ENCODE measurements at places on chromosomes 16 and 17. TPM values are rescaled to one million over a fixed set of nuclear protein-coding genes. Genes with fewer than 3 reads are reported as not detected.

- DNase-seq: no peak
These were observed 4.2 kb downstream of the BCAR1 start for GRCh38 chr16:75247249-75247648.

The CEMP1 gene
- not detected for total RNA-seq

GRCh38 chr17:43661699-43662412 lies at the start of gene MEOX1:
Gene MEOX1, minus strand, starts transcription at chr17:43661922. Its CDS starts 388 bp downstream, at chr17:43661534.
- DNase-seq: peak; percentile 80

DNA sequence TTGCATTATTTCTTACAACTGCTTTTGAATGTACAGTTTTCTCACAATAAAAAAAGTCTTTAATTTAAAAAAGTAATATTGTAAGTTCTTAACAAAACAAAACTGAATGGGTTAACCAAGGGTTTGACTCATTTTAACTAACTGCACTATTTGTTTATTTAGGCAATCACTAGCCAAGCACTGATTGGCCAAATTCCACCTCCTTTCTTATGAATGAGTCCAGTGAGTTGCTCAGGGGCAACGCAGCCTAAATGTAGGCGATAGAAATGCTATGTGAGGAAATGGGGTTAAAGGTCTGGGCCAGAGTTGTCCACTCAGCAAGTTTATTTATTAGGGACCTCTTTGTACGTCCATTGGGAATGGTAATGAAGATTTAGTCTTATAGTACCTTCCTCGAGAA lies 89.6 kb upstream of the MAF start:
- DNase-seq: no peak

DNA sequence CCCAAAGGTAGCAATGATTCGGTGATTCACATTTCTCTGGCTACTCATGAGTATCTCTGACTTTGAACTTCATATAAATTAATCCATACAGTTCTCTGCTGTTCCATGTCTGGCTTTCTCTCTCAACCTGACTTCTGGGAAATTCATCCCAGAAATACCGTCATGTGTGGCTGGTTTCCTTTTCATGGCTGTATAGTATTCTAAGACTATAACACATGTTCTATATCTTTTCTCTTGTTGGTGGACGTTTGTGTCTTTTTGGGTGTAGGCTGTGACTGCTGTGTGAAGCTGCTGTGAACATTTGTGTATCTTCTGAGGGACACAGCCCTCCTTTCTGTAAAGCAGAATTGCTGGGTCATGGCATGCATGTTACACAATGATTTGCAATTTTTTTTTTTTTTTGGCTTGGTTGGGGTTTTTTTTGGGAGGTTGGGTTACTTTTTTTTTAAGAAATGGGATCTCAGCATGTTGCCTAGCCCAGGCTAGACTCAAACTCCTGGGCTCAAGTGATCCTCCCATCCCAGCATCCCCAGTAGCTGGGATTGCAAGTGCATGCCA lies 6.3 kb downstream of the TTYH2 start:
- no peak for DNase-seq

DNA sequence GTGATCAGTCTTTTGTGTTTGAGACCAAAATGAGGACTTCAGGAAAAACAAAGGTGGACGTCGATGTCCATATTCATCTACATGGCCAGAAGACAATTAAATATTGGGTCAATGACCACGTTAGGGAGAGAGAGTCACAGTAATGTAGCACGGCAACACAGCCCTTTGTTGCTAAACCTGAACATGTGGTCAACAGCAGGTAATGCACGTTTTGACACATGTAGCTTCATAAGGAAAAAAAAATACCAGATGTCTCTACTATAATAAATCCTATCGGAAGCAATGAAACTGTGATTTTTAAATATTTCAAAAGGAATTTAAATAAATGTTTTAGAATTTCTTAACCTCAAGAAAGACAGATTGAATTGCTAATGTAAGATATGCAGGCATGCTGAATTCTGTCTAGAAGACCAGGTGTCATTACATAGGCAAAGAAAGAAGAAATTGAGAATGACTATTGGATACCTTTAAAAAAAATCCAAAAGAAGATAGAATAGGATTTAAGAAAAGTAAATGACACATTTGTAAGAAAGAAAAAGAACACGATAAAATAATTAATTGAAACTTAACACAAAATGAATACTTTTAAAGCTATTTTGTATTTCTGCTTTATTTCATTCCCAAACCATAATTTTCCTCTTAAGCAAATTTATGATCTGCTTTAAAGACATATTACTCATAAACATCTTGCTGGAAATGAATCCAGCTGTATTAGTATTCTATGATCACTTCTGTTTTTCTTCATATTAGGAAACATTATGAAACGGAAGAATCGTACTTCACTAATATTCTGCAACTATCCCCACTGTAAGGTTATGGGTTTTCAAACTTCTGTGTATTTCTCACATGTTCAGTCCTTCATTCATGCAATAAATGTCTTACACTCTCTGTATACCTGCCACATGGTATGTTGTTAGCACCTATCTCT lies 30.1 kb downstream of the ABCA8 start:
- DNase-seq: no peak

- DNase-seq: no peak
These were observed 37.1 kb downstream of the AMFR start for GRCh38 chr16:56388209-56388608.

GRCh38 chr17:29709866-29710519 lies 87.3 kb upstream of the CORO6 start:
- DNase-seq: no peak

DNA sequence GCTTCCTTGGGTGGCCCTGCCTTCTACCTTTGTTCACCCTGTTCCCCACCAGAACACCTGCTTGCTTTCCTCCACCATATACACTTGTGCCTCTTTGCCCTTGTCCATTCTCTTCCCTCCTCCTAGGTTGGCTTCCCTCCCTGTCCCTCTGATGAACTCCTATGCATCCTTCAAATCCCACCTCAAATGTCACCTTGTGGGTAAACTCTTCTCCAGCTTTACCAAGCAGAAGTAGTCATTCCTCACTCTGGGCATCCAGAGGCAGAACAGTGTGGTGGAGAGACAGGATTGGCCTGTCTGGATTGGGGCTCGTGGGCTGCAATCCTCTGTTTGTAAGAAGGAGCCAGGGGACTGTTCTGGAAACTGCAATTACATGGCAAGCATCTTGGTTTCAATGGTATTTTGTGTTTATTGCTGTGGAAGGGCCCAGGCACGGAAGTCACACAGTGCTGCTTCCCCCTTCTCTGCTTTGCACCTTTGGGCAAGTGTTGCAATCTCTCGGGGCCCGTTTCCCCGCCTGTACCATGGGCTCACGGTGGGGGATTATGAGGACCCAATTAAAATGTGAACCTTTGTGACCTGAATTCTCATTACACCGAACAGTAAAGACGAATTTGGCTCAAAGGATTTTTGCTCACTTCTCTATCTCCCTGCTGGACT lies 21.9 kb upstream of the NXPH3 start:
- no peak for DNase-seq

The ZC3H7A gene
- 35.3 TPM for total RNA-seq

DNA sequence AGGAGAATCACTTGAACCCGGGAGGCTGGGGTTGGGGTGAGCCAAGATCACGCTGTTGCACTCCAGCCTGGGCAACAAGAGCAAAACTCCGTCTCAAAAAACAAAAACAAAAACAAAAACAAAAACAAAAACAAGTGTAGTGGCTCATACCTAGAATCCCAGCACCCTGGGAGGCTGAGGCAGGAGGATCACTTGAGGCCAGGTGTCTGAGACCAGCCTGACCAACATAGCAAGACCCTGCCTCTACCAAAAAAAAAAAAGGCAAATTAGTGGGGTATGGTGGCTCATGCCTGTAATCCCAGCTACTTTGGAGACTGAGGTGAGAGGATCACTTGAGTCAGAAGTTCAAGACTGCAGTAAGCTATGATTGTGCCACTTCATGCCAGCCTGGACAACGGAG lies 26.4 kb upstream of the HAPSTR1 start:
- no peak for DNase-seq

The ALOX12B gene
- 0.51 TPM for total RNA-seq

- DNase-seq: no peak
These were observed 25.1 kb upstream of the TMC7 start for GRCh38 chr16:18958621-18959029.

GRCh38 chr16:5333991-5334390 lies 236.4 kb upstream of the EEF2KMT start:
- no peak for DNase-seq

- DNase-seq: peak; percentile 84
These were observed 4.0 kb downstream of the LYRM1 start for GRCh38 chr16:20904507-20905081.

The KRT17 gene
- 1.6 TPM for total RNA-seq

DNA sequence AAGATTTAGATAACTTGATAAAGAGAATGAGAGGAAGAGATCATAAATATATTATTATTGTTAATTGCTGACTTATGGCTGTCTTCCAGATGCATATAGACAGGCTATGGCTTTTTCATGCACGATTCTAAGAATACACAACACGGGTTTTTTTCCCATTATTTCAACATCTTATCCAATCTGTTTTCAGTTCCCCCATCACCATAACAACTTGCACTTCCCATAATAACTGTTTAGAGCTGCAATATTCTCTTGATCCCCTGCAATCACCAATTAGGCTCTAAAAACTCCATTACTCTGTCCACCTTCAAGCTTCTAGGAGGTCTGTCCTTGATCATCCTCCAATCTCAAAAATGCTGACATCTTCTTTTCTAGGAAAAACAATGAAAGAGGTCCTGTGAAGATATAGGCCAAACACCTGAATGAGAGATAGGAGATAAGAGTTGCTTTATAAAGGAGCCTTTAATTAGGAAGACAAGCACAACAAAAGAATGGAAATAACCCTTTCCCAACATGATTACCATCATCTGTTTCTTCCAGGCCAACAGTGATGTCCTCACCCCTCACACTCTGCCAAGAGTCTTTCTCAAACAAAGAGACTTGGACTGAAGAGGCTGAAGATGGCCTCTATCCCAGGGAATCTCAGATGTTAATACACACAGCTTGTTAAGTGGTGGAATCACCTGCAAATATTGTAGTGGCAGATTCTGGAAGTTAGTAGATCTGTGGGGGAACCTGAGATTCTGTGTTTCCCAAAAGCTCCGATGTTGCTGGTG lies 32.2 kb upstream of the CCL2 start:
- DNase-seq: no peak

DNA sequence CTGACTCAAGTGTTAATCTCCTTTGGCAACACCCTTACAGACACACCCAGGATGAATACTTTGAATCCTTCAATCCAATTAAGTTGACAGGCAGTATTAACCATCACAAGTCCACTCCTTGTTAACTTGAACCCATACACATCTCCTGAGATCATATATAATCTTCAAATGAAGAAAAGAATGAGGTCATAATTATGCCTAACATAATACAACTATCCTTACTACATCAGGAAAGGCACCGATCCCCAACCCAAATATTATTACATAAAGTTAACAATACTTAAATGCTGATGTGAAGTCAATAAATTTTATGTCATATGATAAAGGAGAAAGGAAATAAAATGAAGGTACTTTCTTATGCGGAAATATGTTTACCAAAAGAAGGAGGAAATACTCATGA lies 649.9 kb downstream of the KCNJ2 start:
- no peak for DNase-seq

DNA sequence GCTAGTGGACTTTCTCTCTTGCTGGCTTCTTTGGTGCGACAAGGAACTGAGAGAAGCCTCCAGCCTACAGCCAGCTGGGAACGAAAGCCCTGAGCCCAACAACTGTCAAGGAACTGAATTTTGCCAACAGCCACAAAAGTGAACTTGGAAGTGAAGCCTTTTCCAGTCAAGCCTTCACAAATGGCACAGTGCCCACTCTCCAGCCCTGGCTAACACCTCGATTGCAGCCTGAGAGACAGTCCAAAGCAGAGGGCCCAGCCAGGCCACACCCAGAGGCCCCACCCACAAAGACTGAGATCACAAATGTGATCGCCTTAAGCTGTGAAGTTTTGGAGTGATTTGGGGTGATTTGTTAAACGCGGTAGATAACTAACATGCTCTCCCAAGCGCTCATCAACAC lies 244.6 kb upstream of the SDK2 start:
- DNase-seq: no peak

GRCh38 chr16:27579087-27579980 lies 29.4 kb downstream of the KATNIP start:
- DNase-seq: no peak

DNA sequence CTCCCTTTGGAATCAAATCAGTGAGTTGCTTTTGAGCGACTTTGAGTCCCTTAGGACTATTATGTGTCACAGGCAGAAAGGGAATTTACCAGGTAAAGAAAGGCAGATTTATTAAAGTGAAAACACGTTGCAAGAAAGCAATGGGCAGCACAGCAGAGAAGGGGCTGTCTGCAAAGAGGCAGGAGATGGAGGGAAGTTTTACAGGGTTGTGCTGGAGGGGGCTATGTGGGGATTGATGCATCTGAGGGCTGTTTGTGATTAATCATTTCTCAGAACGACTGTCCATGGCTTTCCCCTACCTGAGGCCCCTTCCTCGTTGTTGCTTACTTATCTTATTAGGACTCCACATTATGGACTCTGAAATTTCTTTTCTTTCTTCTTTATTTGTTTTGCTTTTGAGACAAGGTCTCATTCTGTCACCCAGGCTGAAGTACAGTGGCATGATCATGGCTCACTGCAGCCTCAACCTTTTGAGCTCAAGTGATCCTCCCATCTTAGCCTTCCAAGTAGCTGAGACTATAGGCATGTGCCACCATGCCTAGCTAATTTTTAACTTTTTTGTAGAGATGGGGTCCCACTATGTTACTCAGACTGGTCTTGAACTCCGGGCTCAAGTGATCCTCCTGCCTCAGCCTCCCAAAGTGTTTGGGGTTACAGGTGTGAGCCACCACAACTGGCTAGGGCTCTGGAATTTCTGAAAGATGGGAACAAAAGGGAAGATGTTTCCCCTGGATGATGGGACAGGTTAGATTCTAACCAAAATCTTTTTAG lies 5.5 kb downstream of the WWP2 start:
- no peak for DNase-seq

DNA sequence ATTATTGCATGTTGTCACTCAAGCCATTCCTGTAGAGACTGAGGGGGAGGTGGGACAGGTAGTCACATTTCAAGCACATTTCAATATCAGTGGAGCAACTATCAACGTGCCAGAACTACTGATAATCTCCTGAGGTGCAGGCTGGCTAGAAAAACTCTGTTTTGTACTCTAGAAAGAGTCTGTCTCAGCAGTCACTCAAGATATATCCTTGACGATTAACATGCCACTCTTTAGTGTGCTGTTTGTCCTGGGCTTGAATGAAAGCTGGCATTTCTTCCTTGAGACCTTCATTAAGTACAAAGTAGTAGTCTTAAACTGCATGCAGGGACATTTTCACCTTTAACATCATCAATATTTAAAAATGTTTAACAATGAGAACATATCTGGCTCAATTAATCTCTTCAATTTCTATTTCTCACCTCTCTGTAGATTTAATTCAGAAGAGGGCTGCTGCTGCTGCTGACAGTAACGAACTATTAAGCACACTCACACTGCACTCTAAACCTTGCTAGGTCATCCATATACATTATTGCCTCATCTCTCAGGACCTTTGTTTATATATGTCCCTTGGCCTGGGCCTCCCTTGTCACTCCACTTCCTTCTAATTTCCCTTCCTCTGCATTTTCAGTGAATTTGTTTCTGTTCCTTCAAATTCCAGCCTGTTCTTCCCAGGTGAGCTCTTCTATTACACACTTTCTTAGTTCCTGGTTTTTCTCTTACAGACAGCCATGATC lies 412.0 kb downstream of the HAPSTR1 start:
- no peak for DNase-seq

The LHX1 gene
- total RNA-seq: 1.3 TPM

Measured in HT1080 (cell line).